ENCODE measurements at places on chromosomes 13 and 19.

GRCh38 chr13:112819816-112820215, 130.0 kb downstream of the ATP11A start:
- no peak for DNase-seq

DNA sequence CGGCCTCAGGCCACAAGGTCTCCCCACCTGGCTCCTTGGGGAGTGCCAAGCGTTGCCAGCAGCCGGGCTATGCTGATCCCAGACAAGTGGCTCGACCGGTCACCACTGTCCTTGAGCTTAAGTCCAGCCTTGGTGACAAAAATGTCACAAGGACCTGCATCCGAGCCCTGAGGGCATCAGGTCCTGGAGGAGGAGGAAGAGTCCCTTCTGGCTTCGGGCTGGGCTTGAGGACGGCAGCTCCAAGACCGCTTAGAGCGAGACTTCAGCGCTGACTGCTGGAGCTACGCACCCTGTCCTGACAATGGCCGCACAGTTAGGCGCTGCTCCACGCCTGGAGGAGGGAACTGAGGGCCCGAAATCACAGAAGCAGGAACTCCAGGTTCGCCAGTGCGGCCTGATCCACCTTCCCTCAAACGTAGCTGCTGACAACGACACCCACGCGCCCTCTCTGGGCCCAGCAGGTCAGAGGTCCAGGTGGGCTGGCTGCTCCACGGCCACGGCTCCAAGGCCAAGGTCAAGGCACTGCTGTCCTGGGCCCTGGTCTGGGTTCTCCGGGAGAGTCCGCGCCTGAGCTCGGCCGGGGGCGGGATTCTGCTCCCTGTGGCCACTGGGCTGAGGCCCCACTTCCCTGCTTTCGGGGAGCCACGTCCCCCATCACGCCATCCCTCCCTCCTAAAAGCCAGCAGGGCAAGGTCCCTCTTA, 7.0 kb downstream of the SBNO2 start:
- DNase-seq = no peak

DNA sequence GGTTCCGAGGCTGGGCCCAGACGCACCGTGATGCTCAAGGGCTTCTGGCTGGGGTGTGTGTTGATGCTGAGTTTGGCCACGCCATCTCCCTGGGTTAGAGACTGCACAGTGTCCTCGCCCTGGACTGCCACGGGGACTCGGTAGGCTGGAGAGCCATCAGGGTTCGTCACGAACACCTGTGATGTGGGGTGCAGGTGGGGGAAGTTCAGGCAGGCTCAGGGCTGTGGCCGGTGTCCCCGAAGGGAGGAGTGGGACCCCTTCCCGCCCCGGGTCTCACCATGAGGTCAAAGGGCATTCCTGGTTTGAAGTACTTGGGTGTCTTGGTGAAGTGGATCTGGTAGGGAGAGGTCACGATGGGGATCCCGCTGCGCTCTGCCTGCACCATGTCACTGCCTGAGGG, 8.2 kb downstream of the C3 start:
- no peak for DNase-seq

DNA sequence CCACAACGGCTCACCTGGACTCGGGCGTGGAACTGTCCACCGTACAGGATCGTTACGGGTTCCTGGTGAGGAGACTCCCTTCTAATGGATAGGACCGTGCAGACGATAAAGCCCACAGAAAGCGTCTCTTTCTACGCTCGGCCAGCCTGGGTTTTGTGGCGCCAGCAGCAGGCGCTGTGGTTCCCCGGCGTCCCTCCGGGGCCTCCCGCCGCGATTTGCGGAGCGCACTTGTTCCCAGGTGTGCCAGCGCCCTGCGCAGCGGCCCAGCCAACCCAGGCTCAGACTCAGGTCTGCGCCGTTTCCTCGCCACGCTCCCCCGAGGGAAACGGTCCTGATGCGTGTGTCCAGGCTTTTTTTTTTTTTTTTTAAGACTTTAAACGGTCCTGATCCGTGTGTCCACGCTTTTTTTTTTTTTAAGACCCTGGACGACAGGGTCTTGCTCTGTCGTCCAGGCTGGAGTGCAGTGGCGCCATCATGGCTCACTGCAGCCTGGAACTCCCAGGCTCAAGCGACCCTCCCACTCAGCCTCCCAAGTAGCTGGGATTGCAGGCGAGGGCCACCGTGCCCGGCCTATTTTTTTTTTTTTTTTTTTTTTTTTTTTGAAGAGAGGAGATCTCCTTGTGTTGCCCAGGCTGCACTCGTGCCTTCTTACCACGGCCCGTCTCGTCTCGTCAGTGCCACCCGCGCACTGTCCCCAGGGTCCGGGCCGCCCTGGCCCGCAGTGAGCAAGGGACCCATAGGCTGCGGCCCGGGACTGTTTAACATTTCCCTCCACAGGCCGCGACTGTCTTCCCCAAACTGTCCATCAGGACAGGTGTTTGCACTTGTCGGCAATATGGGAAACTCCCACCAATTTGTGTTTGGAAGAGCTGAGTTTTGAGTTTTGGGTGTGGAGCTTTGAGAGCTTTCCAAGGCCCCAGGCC, 23.8 kb downstream of the GJA3 start:
- DNase-seq = no peak

GRCh38 chr13:37303606-37304005, 198.1 kb upstream of the CSNK1A1L start:
- no peak for DNase-seq

DNA sequence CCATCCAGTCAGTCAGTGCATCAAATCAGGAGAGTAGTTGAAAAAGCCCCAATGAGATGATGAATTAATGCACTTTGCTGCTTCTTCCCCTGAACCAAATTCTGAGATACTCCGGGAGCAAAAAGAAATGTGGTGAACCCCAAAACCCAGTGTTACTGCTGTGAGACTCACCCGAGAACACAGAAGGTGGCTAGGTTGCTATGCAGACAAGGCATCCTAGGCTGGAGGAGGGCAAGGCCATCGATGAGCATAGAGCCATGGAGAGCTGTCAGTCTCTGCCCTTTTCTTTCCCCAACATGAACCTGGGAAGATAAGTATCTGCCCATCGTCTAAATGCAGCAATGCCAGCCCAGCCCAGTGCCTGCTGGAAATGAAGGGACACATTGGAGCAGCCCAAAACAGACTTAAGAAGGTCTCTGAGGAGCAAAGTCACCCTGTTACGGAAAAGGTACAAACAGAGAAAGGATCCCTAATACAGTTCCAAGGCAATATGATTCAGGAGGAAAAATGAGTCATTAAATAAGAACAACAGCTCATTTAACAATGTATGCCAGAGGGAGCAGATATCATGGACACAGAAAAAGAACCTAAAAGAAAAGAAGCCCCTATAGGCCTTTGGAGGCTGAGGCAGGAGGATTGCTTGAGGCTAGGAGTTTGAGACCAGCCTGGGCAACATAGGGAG, 272.0 kb downstream of the FOXO1 start:
- DNase-seq = no peak

DNA sequence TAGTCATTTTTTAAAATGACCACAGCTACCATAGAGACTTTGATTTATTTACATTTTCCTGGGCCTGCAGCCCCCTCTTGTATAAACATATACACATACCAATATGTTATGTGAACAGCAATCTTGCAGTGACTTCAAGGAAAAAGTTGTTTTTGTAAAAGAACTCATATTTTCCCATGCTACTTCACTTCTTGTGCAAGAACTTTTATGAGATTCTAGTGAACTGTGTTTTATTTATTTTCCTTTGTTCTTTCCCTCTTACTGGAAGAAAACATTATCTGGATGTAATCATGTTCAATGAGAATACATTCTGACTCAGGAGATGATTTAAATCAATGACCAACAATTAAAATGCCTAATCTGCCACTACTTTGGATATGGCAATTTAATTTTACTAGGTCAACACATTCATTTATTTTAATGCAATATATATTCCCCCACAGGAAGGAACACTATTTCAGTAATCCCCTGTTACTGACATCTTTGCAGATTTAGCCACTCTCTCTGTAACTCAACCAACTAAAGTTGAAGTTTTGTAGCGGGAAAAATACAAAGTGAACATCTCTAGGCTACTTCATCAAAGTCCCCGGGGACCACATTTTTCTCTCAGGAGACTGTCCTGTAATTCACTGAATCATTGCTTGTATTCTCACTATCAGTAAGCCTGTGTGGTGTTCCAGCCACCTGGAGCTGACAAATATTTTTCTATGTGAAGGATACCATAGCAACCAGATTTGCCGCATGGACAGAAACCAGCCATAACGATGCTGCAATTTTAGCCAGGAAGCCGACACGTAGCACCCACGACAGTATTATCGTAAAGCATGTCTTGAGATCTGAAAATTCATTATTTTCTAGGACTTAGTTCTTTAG, 90.5 kb downstream of the STARD13 start:
- peak; percentile 95 for DNase-seq

DNA sequence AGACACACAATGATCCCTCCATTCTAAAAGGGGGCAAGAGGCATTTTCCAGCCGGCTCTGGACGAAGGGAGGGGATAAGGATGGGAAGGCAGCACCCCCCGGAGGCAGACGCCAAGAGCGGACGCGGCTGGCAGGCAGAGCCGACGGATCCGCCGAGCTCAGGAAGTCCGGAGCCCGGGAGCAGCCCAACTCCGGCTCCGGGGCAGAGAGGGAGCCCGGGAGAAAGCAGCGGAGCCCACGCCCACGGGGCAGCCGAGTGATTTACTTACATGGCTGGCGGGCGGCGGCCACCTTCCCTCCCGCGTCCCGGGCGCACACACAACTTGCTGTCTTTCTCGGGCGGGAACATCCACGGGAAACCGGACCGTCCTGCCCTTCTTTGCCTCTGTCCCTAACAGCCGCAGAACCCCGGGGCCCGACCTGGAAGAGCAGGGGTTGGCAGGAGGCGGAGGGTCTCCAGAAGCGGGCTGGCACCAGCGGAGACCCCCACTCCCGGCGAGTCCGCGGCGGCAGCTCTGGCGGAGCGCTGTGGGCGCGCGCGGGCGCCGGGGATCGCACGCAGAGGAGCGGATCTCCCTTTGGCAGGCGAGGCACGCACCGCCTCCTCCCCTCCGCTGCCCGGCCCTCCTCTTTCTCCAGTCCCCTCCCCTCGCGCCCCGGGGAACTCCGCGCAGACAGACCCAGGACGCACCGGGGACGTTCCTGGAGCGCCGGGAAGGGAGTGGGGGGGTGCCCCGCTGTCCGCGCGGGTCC, at the start of gene LHFPL6:
Gene LHFPL6 (minus strand): TSS at position 580 of the 753 bp plus-strand sequence.
- DNase-seq = peak; percentile 75

DNA sequence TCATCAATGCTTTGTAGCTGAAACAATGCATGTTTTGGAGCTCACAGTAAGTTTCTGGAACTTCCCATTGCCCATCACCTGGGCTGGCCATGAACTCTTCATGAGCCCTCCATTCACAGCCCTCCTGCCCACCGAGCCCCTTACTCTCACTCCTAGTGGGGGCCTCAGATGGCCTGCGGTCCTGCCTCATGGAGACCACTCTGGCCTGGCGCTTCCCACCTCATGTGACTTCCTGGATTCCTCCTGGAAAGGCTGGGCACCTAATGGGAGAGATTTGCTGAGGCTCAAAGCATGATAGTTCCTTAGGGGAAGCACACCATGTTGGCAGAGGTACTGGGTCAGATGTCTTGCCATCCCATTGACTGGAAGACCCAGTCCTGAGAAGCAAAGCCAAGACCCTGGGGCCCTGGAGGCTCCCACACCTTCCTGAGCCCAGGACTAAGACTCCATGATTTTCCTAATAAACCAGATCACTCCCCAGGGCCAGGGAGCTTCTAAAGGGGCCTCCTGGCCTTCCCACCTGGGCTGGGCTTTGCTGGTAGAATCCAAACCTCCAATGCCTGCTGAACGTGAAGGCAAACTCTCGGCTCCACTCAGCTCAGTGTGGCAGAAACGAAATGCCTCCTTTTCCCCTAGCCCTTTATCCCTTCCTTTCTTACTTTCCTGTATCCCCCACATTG, 49.4 kb upstream of the ZNF536 start:
- no peak for DNase-seq

- DNase-seq = no peak
These were observed 24.2 kb upstream of the COG6 start for GRCh38 chr13:39631307-39631706.

DNA sequence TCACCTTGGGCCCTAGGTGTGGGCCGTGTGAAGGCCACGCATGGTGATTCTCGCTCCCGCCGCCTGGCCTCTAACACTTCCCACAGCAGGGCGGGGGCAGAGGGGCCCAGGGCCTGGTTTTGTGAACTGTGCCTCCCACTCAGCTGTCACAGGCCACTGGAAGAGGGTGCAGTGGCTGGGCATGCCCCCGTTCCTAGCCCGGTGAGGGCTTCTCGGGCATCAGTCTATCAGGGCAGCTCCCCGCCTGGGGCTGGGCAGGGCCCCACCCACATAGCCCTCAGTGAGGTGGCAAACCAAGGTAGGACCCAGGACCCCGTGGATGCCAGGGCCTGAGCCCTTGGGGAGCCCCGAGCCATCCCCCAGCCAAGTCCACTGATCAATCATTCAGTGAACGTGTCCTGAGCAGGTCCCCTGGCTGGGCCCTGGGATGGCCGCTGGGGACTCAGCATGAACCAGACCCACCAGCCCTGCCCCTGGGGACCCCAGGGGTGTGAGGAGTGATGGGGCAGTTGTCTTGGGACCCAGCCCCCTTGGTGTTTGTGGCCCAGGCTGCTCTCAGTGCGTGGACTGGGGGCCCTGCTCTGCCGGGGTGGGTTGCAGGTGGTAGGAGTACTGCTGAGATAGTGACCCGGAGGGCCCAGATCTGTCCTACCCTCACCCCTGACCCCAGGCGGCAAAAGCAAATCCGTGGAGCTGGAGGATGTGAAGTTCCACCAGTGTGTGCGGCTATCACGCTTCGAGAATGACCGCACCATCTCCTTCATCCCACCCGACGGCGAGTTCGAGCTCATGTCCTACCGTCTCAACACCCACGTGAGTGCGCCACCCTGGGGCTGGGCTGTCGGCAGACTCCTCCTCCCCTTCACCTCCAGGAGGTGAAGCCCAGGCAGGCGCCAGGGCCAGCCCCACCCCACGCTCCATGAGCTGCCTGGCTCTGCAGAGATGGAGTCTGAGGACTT, 29.4 kb downstream of the AP1M1 start:
- DNase-seq = no peak

GRCh38 chr19:6126335-6126974, 9.0 kb upstream of the ACSBG2 start:
- DNase-seq = peak; percentile 41

DNA sequence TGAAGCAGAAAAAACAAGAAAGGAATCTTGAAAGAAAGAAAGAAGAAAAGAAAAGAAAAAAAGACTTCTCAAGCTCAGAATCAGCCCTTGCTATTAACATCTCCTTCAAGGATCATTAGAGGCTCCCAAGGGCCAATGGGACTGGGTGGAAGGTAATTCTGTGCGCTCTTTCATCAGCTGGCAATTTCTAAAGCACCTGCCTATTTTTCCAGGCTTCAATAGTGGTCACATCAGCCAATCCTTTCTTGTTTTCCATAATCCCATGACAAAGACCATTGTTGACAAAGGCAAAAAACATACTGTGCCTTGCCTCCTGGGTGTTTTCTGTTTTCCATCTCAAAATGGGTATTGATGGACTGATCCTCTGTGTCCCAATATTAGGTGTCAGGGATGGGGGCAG, 88.2 kb upstream of the TSC22D1 start:
- no peak for DNase-seq

GRCh38 chr13:108056278-108056677, 159.1 kb downstream of the LIG4 start:
- no peak for DNase-seq

- DNase-seq = no peak
These were observed 155.5 kb upstream of the STARD13 start for GRCh38 chr13:33441015-33441414.
